ENCODE measurements at places on chromosomes 1 and 21.

- DNase-seq, result no peak
Observed at GRCh38 chr1:23807453-23807852, 6.9 kb upstream of the GALE start.

- DNase-seq, result no peak
Observed at GRCh38 chr1:37020653-37021277, 13.6 kb downstream of the GRIK3 start.

GRCh38 chr1:56404066-56404465, 175.3 kb downstream of the PLPP3 start:
- DNase-seq, result no peak

DNA sequence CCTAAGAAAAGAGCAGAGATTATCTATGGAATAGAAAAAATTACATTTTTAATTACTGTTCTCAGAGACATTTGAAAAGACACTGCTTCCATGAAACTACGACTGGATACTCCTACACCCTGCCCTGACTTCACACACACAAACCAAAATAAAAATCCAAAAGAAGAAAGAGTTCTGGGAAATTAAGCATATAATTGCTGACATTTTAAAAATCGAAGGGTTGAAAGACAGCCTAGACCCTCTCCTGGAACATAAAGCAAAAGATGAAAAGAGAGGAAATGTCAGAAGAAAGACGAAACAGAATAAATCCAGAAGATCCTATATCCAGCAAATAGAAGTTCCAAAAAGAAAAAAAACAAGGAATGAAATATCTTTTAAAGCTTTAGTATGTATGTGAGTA, 32.8 kb upstream of the EEIG2 start:
- no peak for DNase-seq

- DNase-seq, result no peak
Observed at GRCh38 chr1:158285756-158286241, 3.9 kb upstream of the CD1C start.

GRCh38 chr1:88877382-88877825, 14.0 kb downstream of the GTF2B start:
- DNase-seq, result no peak

DNA sequence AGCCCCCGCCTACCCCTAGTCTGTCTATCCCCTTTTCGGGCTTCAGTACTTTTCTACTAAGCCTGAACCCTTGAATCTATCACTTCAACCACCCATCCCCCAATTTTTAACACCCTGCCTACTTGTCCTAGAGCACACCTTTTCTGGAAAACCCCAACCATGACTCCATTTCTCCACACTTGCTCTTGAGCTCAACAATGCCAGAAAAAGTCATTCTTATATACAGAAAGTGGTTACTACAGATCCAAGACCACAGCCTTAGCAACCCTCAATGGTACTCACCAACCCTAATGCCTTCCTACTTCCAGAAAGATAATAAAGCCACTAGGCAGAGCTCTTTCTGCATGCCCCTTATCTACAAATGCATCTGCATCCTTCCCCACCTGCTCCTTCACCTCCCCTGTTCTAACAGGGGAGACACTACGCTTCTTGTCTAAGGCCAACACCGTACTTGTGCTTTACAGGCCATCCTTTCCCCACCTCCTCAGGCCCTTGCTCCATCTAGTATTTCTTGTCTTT, 41.2 kb downstream of the DMAP1 start:
- DNase-seq, result no peak

- no peak for DNase-seq
Observed at GRCh38 chr1:224632381-224632871, 16.3 kb downstream of the CNIH3 start.

GRCh38 chr1:159707472-159708260, 6.7 kb downstream of the CRP start:
- DNase-seq, result no peak

Measured in cortex of kidney (tissue), 1 donor.